Activated CD8-positive, alpha-beta memory T cell treated with anti-CD3 and anti-CD28 coated beads for 1 hour (primary cell): ENCODE measurements at places on chromosomes 11 and 22.

- no peak for DNase-seq
Observed at GRCh38 chr11:61163714-61164605, 2.7 kb upstream of the VPS37C start.

- DNase-seq = no peak
Observed at GRCh38 chr11:23988381-23989006, 508.4 kb upstream of the LUZP2 start.

GRCh38 chr22:42528591-42529307 lies 9.2 kb upstream of the RRP7A start:
- DNase-seq = no peak

- DNase-seq = no peak
Observed at GRCh38 chr11:33168709-33169200, 7.5 kb upstream of the CSTF3 start.

- no peak for DNase-seq
Observed at GRCh38 chr11:16902182-16902581, 112.0 kb downstream of the PLEKHA7 start.

DNA sequence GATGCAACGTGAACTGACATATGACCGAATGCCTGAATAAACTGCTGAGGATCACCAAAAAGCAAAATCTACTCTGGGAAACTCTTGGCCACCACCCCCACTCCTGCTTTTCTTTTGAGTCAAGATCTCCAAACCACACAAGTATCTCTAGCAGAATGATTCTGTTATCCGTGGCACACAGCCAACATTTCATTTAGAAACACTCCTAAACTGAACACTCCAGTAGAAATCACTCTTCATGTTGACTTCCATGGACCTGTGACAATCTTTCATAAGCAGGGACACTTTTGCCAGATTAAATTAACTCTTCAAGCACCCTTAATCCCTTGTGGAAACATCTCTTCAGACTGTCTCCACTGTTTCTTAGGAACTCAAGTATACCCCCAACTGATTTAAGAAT lies 44.4 kb downstream of the VSIG10L2 start:
- DNase-seq = no peak

DNA sequence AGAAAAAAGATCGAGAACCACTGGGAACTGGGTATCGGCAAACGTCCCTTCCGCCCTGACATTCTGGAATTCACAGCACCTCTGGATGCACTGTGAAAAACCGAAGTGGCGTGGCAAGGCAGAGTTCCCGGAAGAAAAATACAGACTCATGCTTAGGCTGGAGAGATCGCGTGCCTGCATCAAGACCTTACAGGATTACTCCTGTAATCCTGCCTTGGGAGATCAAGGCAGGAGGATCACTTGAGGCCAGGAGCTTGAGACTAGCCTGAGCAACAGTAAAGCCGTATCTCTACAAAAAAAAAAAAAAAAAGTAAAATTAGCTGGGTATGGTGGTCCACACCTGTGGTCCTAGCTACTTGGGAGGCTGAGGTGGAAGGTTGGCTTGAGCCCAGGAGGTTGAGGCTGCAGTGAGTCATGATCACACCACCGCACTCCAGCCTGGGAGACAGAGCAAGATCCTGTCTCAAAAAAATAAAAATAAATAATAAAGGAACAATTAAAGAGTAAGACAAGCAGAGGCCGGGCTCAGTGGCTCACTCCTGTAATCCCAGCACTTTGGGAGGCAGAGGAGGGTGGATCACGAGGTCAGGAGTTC lies 19.9 kb upstream of the TEF start:
- no peak for DNase-seq

DNA sequence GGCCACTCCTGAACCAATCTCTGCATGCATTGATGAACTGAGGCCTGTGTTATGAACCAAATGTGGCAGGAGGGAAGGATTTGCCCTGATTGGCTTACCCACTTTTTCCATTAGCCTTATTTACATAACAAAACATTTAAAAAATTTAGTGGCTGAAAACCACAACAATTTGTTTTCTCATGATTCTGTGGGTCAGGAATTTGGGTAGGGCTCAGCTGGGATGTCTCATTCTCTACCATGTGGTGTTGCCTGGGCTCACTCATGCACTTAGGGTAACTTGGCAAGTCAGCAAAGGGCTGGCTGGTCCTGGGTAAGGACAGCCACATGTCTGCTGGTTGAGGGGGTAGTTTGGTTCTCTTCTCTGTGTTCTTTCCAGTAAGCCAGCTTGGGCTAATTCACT lies 35.1 kb upstream of the CYP2R1 start:
- DNase-seq = no peak

DNA sequence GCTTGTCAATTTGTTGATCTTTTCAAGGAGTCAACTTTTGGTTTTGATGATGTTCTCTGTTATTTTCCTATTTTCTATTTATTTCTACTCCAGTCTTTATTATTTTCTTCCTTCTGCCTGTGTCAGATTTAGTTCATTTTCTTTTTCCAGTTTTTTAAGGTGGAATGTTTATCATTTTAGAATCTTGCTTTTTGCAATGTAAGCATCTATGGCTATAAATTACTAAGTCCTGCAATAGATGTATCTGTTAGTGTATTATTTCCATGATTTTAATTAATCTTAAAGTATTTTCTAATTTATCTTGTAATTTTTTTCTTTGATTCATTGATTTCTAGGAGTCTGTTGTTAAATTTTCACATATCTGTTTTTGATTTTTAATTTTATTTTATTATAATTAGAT lies 81.7 kb downstream of the ARHGAP8 start:
- no peak for DNase-seq

DNA sequence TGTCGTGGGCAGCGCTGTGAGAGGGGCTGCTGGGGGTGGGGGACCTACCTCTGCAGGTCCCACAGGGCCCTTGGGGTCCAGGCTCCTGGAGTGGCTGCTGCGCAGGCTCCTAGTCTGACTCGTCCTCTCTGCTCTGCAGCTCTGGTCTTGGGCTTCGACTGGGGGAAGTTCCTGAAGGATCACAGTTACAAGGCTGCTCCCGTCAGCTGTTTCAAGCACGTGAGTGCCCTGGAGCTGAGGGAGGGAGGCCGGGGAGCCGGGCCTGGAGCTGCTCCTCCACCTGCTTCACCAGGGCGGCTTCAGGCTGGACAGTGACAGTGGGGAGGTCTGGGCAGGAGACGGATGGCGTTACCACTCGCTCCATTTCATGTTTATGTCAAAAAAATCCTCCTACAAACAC lies 11.9 kb downstream of the L3MBTL2 start:
- no peak for DNase-seq

DNA sequence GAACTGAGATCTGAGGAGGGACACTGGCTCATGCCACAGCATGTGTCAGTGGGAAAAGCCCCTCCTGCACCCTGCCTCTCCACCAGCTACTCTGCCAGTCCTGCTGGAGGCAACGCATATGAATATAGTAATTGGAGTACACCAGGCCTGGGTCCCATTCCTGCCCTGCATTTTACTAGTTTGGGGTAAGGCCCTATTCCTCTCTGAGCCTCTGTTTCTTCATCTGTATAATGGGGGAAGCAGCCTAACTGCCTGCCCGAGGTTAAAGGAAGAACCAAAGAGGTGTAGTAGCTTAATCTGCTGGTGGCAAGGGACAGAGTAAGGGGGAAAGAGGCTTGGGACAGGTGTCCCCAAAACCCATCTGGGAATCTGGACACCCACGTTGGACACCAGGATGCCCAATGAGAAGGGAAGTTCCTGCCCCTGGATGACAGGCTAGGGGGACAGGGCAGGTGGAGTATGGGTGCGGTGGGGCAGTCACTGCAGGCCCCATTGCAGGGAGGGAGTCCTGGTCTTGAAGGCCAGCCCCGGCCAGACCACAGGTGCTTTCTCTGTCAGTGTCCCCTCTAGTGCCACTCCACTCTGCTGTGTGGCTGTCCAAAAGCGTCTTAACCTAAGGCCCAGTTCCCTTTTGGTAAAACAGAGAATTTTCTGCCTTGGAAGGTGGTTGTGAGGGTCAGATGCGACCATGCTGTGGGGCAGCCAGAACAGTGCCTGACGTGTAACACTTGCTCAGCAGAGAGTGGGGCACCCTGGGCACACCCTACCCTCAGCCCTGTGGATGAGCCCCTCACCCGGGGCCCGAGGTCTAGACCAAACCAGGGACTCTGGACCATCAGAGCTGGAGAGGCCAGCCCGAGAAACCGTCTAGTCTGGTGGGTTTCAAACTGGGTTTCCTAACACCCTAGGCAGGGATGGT lies 11.5 kb downstream of the TSKU start:
- no peak for DNase-seq

DNA sequence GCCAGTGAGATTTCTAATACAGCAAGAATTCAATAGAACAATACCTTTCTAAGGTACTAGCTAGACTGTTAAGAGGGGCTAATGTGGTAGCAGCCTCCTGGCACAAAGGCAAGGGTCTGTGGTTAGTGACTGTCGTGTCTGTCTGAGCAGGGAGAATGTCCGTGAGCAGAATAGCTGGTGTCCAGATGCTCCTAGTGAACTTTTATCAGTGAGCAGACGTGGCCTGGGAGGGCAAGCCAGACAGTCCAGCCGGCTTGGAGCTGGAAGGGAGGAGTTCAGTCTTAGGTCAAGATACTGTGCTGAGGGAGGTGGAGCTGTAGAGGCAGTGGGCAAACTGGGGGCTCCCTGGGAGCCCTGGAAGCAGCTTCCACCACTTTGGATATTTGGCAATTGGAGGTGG lies 138.6 kb downstream of the TEAD1 start:
- no peak for DNase-seq

- DNase-seq = no peak
Observed at GRCh38 chr11:47961383-47961782, 19.0 kb upstream of the PTPRJ start.

DNA sequence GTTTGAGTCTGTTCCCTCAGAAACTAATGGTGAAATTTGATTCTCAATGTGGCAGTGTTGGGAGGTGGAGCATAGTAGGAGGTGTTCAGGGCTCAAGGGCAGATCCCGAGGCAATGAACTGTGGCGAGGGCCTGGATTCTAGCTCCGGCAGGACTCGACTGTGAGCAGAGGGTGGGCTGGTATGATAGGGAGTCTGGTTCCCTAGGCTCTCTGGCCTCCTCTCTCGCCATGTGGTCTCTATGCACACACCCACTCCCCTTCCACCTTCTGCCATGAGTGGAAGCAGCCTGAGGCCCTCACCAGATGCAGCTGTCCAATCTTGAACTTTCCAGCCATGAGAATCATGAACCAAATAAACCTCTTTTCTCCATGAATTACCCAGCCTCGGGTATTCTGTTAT lies 32.3 kb downstream of the ATP6V1E1 start:
- DNase-seq = no peak

DNA sequence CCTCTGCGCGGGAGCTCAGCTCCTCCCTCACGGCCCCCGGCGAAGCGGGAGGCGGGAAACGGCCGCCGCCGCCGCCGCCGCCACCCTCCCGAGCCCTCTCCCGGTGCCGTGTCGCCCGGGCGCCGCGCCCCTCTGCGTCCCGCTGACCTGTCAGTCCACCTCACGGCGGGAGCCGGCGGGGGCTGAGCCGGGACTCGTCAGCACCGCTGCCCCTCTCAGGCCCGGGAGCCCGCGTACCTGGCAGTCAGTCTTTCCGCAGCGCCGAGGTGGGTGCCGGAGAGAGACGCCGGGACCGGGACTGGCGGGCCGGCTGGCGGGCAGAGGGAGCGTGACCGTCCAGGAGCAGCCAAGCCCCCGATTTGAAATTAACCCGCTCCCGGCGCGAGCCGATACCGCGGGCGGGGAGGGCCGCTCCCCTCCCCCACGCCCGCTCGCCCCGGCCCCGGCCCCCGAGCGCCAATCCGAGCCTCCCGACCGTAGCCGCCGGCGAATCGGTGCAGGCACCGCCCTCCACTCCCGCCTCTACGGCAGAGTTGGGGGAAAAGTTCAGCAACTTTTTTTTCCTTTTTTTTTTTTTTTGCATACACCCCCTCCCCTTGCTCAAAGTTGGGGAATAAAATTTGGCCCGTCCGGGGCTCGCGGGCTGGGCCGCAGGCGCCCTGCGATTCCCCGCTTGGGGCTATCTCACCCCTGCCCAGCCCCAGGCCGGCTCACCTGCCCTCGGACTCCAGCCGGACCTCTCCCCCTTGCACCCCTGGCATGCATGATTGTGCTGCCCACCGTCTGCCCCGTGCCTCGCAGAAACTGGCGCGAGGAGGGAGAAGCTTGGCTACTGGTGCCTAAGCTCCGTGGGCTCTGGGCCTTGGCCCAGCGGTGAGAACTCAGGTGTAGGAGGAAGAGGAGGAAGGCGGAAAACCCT lies 774 bp upstream of the E2F8 start:
- no peak for DNase-seq

GRCh38 chr22:44206696-44207095 lies 26.0 kb downstream of the PARVG start:
- no peak for DNase-seq
